ENCODE measurements at places on chromosomes 6 and 20.

DNA sequence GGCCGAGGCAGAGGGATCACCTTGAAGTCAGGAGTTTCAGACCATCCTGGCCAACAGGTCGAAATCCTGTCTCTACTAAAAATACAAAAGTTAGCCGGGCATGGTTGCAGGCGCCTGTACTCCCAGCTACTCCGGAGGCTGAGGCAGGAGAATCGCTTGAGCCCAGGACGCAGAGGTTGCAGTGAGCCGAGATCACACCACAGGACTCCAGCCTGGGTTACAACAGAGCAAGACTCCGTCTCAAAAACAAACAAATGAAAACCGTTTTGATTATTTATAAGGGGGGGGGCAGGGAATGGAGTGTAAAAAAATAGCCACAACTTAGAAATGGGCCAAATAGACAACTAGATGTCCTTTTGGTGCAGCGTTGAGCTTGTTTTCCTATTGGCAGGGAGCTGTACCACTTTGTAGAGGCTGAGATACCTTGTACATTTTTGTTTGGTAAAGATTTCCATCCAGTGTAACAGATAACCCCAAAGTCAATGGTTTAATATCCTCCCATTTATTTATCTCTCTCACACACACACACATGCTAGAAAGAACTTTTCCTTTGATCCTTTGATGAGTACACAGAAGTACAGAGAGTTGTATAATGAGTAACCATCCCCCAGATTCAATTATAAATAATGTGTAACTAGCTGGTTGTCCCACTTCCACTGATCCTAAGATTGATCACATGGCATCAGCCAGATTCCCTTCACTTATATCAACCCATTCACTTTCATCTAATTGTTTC is 477.5 kb downstream of the PRKN start:
- DNase-seq: no peak

DNA sequence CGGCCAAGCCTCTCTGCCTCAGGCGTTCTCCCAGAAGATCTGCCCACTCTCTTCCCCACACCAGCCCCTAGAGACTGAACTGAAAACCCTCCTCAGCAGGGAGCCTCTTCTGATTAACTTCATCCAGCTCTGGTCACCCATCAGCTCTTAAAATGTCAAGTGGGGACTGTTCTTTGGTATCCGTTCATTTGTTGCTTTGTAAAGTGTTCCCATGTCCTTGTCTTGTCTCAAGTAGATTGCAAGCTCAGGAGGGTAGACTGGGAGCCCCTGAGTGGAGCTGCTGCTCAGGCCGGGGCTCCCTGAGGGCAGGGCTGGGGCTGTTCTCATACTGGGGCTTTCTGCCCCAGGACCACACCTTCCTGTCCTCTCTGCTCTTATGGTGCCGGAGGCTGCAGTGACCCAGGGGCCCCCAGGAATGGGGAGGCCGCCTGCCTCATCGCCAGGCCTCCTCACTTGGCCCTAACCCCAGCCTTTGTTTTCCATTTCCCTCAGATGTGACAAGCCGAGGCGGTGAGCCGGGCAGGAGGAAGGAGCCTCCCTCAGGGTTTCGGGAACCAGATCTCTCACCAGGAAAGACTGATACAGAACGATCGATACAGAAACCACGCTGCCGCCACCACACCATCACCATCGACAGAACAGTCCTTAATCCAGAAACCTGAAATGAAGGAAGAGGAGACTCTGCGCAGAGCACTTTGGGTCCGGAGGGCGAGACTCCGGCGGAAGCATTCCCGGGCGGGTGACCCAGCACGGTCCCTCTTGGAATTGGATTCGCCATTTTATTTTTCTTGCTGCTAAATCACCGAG is 14.2 kb downstream of the VEGFA start:
- no peak for DNase-seq

DNA sequence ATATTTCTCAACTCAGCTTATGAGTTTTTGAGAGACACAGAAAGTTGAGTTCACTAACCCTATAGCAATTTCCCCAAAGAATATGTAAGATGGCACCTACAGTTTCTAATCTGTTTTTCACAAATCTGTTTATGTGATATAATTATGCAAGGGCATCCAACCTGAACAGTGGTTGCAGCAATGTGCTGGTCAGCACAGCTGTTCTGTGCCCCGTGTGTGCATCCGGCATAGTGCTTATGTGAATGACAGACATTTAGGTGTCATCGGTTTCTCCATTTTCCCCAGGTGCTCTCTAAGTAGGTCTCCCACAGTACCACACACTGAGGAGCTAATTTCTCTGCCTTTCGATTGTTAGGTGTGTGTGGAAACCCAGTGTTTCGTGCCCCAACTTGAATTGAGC is 7.7 kb upstream of the BACH2 start:
- DNase-seq: no peak

GRCh38 chr6:151044465-151045441 is 179.3 kb downstream of the MTHFD1L start:
- no peak for DNase-seq

DNA sequence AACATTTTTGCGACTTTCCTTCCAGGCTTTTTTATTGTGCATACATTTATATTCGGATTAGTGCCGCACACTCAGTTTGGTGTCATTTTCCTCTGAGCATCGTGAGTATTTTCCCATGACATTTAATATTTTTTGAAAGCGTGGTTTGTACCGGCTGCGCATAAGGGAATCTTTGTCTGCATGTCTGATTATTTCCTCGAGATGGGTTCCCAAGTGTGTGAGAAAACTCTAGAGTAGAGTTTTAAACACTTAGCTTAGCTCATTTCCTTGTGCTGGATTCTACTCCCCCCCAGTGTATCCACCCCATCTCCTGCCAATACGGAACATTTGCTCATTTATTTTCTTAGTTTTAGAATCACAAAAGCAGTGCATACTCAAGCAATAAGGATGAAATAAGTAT is 94.3 kb downstream of the CDC5L start:
- no peak for DNase-seq

- DNase-seq: no peak
Observed at GRCh38 chr20:24952376-24953208, 3.5 kb downstream of the CST7 start.

DNA sequence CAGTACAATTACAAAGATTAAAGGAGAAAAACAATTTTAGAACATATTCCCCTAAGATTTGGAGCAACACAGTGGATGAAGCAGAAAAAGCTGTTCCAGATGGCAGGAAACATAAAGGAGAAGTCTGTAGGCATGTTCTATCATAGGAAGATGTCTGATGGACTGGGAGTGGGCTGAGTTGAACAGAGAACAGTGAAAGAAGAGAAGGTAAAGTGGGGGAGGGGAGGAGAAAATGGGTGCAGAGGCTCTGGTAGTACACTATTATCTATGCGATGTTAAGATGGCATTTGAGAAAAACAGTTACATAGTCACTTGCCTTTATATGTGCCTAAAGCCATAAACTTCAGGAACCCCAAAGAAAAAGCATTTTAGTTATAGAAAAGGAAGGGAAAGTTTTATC is 4.2 kb upstream of the PHIP start:
- no peak for DNase-seq

DNA sequence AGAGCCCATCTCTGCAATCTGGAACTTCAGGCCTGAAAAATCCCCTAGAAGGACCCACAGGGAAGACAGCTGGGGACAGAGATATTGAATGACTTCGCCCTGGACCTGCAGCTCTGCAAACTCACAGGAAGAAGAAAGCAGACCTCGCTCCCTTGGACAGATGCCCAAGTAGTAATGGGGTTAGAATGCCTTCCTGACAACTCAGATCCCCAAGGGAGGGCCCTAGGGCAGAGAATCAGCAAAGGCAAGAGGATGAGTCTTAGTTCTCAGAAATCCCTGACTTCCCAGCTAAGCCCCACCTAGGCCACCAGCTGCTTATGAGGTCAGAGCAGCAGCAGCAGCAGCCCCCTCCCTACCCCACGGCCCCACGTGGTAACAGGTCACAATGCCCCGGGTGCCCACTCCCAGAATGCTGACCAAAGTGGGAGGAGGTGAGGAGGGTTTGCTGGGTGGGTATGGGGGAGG is at the start of gene C20orf141:
Gene C20orf141 (plus strand): TSS at position 401 of the 465 bp plus-strand sequence. CDS start 198 bp downstream, outside the sequence.
- no peak for DNase-seq

GRCh38 chr6:125746019-125746414 is 3.4 kb upstream of the HEY2 start:
- no peak for DNase-seq

GRCh38 chr6:167152862-167153261 is 4.9 kb downstream of the GPR31 start:
- no peak for DNase-seq

DNA sequence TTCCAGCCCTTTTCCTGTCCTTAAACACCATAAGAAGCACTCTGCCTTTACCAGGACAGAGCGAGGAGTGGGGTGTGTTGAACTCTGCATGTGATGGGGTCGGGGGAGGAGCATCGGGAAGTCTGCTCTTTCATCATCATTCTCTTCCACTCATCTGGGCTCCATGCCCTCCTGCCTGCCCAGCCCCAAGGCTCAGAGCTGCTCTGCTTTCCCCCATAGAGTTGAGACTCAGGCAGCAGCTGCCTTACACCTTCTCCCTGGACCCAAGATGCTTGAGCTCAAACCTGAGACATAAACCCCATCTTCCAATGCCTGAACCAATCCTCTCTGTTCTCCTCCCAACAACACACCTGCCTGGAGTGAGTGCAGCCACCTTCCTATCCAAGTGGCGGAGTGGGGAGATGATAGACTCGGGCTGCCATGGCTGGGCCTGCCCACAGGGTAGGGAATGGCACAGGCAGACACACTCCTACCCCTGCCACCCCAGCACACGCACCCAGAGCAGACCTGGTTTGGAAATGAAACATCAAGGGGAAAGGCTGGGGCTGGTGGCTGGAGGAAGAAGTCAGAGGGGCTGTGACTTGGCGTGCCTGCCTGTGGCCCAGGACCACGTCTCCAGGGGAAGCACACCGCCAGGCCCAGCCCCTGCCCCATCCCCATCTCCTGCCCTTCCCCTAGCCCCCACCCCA is 28.4 kb downstream of the TFEB start:
- DNase-seq: no peak

DNA sequence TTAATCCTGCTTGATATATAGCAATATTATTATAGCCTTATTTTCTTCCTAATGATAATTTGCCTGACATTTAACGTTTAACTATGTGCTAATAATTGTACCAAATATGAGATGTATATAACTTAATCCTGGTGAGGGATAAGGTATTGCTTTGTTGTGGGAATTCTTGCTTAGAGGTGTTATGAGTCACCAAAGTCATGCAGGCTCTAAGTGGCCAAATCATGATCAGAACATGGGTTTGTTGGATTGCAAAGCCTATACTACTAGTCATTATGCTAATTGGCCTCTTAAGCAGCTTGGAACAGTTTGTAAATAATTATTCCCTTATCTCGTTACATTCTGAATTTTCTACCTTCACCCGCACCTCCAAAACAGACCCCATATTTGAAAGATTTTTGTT is 21.9 kb upstream of the C6orf141 start:
- no peak for DNase-seq

- no peak for DNase-seq
Observed at GRCh38 chr20:49426873-49427272, 55.6 kb downstream of the KCNB1 start.

GRCh38 chr6:150567823-150568383 is 31.8 kb upstream of the PLEKHG1 start:
- DNase-seq: no peak

DNA sequence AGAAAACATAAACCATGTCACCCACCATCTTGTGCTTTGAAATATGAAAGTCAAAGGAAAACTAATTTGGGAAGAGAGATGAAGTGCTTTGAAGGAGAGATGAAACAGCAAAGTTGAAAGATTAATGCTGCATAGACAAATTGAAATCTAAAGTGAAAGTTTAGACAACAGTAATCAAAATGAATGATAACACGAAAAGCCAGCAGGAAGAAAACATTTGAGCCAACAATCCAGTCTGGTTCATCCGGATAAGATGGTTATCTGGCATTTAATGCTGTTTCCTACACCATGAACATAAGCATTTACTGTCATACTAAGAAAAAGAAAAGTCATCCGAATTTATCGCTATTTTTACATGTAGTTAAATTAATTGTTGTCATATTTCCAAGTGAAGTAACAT is 595 bp downstream of the HAO1 start:
- no peak for DNase-seq

DNA sequence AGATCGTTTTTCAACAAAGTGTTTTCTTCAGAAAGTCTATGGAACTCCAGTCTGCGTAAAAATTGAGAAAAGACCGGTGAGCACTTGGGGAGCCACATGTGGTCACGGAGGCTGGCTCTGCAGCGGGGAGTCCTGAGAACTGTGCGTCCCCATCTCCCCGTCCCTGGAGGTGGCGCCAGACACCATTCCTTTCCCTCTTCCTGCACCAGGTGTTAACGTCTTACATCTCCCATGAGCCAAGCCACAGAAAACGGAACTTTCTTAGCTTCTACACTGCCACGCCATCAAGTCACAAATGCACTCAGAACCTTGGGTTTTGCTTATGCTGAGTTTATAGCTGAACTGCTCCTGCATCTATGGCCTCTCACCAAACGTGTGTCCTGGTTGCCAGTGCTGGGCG is 62.6 kb downstream of the GINS1 start:
- no peak for DNase-seq

- no peak for DNase-seq
Observed at GRCh38 chr6:87738744-87739143, 36.7 kb upstream of the AKIRIN2 start.

- no peak for DNase-seq
Observed at GRCh38 chr20:17679941-17680835, 1.9 kb downstream of the RRBP1 start.

Data from stimulated activated CD4-positive, alpha-beta T cell treated with anti-CD3 and anti-CD28 coated beads, Interleukin-1b, Interleukin-23, amount 100 ng/mL, for 1 hour (primary cell).